ENCODE measurements at places on chromosomes 11 and 22.

- peak; percentile 50 for DNase-seq
Observed at GRCh38 chr11:111918390-111919256, at the start of gene C11orf52. TSS of gene C11orf52 (plus strand) at chr11:111918913. CDS start at chr11:111918973, 60 bp downstream.

GRCh38 chr11:41983475-41983874, 524.0 kb upstream of the LRRC4C start:
- DNase-seq: no peak

GRCh38 chr22:23458663-23459541, 121.2 kb downstream of the IGLL1 start:
- no peak for DNase-seq

DNA sequence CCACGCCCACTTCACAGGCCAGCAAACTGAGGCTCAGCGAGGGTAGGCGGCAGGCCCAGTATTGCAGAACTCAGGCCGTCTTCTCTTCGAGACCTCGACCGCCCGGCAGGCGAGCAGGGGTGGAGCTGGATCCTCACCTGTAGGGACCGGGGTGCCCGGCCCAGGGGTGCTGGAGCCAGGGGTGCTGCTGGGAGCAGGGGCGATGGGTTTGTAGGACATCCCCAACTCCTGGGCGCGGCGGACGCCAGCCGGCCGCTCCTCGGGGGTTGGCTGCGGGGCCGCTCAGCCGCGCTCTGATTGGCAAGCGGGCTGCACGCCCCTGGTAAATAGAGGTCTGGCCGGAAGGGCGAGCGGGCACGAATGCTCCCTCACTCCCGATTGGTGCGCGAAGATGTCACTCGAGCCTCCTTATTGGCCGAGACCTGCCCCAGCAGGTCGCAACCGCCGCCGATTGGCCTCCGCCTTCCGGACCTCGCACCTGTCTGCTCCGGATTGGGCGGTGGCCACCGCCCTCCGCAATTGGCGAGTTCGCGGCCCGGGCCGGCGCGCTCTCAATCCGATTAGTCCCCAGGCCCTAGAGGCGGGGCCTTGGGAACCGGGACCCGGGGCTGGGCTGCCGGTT, at the start of gene CDK2AP2:
Gene CDK2AP2, minus strand, starts transcription at position 299 of the 622 bp plus-strand sequence. Its CDS starts 80 bp downstream, at position 219.
- DNase-seq: peak; percentile 100

- peak; percentile 96 for DNase-seq
Observed at GRCh38 chr11:33044285-33044756, 4.9 kb downstream of the TCP11L1 start.

DNA sequence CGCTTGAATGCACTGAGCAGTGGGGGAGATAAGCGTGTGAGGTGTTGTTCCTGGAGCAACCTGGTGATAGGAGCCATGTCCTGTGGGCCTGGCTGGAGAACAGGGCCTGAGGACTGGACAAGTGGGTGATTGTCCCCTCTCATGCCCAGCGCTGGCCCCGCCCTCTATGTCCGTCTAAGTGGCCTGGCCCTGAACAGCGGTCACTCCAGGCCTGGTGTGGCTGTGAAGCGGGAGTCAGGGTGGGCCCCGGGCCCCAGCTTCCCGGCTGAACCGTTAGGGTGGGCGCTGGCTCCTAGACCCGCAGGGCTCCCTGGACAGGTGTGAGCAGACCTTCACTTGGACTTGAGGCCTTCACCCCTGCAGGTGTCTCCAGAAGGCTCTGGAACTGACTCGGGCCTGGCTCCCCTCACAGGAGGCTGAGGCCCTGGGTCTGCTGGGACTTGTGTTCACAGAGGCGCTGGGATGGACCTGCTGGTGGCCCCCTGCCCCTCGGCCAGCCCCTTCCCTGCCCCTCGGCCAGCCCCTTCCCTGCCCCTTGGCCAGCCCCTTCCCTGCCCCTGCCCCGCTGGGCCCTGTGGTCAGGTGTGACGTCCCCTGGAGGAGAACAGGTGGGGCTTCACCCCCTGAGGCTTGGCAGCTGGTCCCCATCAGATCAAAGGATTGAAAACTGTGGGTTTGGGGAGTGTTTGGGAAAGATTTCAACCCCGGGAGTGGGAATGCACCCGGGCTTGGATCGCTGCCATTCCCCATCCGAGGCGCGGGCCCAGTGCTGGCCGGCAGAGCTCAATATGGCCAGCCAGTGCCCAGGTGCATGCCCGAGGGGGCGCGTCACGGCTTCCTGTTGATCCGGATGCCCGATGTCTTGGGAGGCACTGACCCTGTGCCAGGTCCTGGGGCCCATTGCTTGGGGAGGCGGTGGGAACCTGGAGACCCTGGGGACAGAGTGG, 3.2 kb upstream of the MUC6 start:
- no peak for DNase-seq

GRCh38 chr22:46918197-46918596, 155.7 kb downstream of the TBC1D22A start:
- DNase-seq: no peak

DNA sequence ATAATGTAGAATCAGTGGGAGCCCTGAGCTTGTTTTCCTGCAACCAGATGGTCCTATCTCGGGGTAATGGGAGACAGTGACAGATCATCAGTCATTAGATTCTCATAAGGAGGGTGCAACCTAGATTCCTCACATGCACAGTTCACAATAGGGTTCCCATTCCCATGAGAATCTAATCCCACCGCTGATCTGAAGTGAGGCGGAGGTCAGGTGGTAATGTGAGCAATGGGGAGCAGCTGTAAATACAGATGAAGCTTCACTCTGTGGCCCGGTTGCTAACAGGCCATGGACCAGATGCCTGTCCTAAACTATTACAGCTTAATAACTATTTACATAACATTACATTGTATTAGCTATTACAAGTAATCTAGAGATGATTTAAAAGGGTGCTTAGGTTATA, 17.0 kb downstream of the DIXDC1 start:
- DNase-seq: no peak

DNA sequence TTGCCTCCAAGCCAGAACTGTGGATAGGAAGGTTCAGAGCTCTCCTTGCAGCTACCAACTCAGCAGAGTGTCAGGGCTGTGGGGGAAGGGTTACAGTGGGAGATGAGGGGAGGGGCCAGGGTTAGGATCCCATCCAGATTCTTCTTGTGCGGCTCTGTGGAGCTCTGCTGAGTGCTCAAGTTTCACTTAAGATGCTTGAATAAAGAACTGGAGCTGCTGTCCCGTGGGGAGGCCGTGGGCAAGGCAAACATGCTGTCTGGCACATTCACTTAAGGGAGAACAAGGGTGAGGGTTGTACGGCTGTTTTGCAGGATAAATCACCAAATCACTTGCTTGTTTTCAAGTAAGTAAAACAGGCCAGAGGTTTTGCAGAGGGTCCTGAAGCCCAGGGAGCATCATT, 197.1 kb downstream of the FAM76B start:
- no peak for DNase-seq

All from EL (cell line).